ENCODE measurements at places on chromosomes 2 and 18. TPM values are rescaled to one million over a fixed set of nuclear protein-coding genes. Genes with fewer than 3 reads are reported as not detected.

DNA sequence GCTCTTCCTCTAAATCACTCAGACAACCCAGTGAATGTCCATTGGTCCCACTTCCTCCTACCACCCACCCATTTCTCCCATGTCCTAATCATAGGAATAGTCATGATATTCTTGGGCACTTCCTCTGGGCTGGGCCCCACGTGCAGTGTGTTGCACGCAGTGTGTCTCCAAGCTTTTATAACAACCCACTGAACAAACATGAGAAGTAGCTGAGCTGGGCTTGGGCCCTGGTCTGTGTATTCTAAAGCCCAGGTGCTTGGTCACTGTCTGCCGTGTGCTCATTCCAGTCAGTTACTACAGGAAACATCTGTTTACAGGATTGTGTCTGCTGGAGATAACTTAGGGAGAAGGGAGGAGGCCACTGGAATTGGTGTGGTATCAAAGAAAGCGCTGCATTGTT lies 64.2 kb upstream of the THOC1 start:
- H3K27ac ChIP-seq = peak overlapping the region; percentile 58
- H3K4me1 ChIP-seq = peaks cover 14% of the 10 kb centered on the region
- H3K27me3 ChIP-seq = no peaks in the 10 kb centered on the region
- H3K36me3 ChIP-seq = peaks cover 5% of the 10 kb centered on the region
- no peak for DNase-seq

- H3K4me1 ChIP-seq = no peaks in the 10 kb centered on the region
- H3K27me3 ChIP-seq = no peaks in the 10 kb centered on the region
- peaks cover 3% of the 10 kb centered on the region for H3K36me3 ChIP-seq
Observed at GRCh38 chr18:74880706-74881278, 283.1 kb downstream of the ZNF407 start.

- H3K4me3 ChIP-seq = no peak overlapping the region
- no peak overlapping the region for H3K27ac ChIP-seq
- peaks cover 3% of the 10 kb centered on the region for H3K4me1 ChIP-seq
- no peaks in the 10 kb centered on the region for H3K36me3 ChIP-seq
- H3K27me3 ChIP-seq = peaks cover 44% of the 10 kb centered on the region
Observed at GRCh38 chr2:71607151-71607889, 154.0 kb downstream of the DYSF start.

DNA sequence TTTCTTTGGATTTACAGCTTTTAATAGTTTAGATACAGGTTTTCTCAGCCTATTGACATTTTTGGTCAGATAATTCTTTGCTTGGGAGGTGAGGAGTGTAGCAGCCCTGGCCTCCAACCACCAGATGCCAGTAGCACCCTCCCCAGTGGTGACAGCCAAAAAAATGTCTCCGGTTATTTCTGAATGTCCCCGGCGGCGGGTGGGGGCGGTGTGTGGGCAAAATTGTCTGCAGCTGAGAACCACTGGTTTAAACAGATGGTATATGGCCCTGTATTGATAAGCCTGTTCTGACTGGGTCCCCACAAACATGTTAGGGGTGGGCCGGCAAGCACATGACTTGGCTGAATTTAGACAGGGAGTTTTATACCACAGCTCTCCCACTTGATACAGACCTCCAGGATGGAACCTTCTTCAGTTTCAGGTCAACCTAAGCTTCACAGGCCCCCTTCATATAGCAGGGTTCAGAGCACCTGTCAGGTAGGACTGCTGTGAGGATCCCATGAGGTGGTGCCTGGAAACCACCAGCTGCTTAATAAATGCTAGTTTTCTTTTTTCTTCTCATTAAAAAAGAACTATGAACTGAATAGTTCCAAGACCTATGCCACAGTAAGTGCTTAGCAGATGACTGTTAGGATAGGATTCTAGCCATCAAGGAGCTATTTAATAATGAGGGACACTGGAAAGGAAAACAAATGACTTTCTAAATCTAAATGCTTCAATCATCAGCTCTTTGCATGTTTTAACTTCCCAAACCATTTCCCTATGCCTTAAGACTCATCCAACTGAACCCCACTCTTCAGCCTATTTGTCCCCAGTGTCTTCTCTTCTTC lies 18.1 kb downstream of the LPIN2 start:
- H3K4me1 ChIP-seq = peaks cover 26% of the 10 kb centered on the region

GRCh38 chr2:101408925-101409324 lies 21.6 kb upstream of the CREG2 start:
- peaks cover 23% of the 10 kb centered on the region for H3K36me3 ChIP-seq
- DNase-seq = no peak
- H3K4me1 ChIP-seq = no peaks in the 10 kb centered on the region
- H3K27me3 ChIP-seq = no peaks in the 10 kb centered on the region
- H3K27ac ChIP-seq = no peak overlapping the region

DNA sequence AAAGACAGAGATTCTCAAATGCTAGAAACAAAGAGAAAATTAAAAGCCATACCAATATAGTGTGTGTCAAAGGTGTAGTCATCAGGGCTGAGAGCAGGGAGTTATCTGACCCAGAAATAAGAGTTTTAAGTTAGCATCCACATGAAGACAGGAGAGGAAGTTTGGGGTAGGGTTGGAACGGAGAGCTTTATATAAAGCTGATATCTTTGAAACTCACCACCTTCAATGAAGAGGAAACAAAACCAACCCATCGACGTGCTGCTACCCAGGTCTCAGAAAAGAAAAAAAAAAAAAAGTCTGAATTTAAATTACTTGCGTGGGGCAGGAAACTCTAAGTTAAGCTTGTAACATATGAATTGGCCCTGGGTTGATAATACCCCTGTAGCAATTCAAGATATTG lies 42.4 kb downstream of the ARL4C start:
- H3K27ac ChIP-seq = no peak overlapping the region
- H3K27me3 ChIP-seq = no peaks in the 10 kb centered on the region
- DNase-seq = no peak
- H3K4me1 ChIP-seq = peaks cover 17% of the 10 kb centered on the region
- no peak overlapping the region for H3K4me3 ChIP-seq

DNA sequence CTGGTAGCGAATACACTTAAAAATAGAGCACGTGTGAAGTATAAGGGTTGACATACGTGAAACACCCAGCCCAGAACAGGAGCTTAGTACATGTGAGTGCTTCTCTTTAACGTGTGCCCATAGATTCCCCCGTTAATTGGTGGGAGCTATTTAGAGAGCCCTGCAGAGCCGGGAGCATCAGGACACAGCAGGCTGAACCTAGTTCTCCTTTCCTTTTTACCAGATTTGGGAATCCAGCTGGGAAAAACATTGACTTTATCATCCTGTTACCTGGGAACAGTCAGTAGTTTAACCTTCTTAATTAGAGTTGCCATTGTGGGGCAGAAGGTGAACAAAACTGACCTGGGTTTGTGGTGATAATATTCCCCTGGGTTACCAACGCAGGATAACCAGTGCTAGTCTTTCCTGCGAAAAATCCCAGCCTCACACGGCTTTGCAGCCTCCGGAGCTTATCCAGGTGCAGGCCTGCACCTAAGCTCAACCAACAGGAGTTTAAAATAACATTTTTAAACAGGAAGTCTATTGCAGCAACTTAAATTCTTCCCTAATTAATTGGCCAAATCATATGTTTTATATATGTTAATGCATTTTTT lies 78.1 kb upstream of the SPTBN1 start:
- no peaks in the 10 kb centered on the region for H3K4me1 ChIP-seq
- H3K4me3 ChIP-seq = no peak overlapping the region
- no peaks in the 10 kb centered on the region for H3K27me3 ChIP-seq
- no peak overlapping the region for H3K27ac ChIP-seq

DNA sequence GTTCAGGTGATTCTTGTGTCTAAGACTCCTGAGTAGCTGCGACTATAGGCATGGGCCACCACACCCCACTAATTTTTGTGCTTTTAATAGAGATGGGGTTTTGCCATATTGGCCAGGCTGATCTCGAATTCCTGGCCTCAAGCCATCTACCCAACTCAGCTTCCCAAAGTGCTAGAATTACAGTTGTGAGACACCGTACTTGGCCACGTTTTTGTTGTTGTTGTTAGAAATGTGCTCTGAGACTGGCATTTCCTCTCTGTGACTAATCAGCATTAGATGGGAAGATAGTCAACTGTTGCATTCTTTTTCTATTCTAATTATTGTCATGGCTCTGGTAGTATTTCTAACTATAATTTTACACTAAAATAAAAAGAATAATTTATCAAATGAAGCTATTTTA lies 191.7 kb downstream of the CAMKMT start:
- H3K4me3 ChIP-seq = no peak overlapping the region
- H3K4me1 ChIP-seq = peaks cover 34% of the 10 kb centered on the region
- H3K27ac ChIP-seq = no peak overlapping the region
- H3K27me3 ChIP-seq = no peaks in the 10 kb centered on the region

Gene LIMS1
- total RNA-seq = 129 TPM

Gene LRP1B
- not detected for total RNA-seq

Gene ANKRD62
- not detected for total RNA-seq

Gene FAM237A
- not detected for total RNA-seq

Gene PRR30
- total RNA-seq = not detected
